ENCODE measurements at places on chromosomes 4 and X. TPM values are rescaled to one million over a fixed set of nuclear protein-coding genes. Genes with fewer than 3 reads are reported as not detected.

- DNase-seq = no peak
These were observed 488.6 kb downstream of the KCTD8 start for GRCh38 chr4:43959976-43960375.

The ZCCHC18 gene
- total RNA-seq = 1.5 TPM

The CNKSR2 gene
- 3.4 TPM for total RNA-seq

The EIF1AX gene
- 37.4 TPM for total RNA-seq

GRCh38 chrX:32929040-32929439 is 282.3 kb downstream of the DMD start:
- no peak for DNase-seq
